ENCODE measurements at places on chromosomes 16 and 17. TPM values are rescaled to one million over a fixed set of nuclear protein-coding genes. Genes with fewer than 3 reads are reported as not detected.

The SLC16A13 gene
- 11.7 TPM for total RNA-seq

The MT1M gene
- total RNA-seq: not detected

The MFAP4 gene
- 60.9 TPM for total RNA-seq

The TOX3 gene
- 17.6 TPM for total RNA-seq

The SLC16A5 gene
- total RNA-seq: 0.80 TPM

The DRC3 gene
- 1.0 TPM for total RNA-seq

The ACSM2A gene
- total RNA-seq: not detected

The BAHCC1 gene
- 74.2 TPM for total RNA-seq

The TP53TG3D gene
- not detected for total RNA-seq

The KRT25 gene
- 0.28 TPM for total RNA-seq

The MEIOC gene
- total RNA-seq: 0.44 TPM

DNA sequence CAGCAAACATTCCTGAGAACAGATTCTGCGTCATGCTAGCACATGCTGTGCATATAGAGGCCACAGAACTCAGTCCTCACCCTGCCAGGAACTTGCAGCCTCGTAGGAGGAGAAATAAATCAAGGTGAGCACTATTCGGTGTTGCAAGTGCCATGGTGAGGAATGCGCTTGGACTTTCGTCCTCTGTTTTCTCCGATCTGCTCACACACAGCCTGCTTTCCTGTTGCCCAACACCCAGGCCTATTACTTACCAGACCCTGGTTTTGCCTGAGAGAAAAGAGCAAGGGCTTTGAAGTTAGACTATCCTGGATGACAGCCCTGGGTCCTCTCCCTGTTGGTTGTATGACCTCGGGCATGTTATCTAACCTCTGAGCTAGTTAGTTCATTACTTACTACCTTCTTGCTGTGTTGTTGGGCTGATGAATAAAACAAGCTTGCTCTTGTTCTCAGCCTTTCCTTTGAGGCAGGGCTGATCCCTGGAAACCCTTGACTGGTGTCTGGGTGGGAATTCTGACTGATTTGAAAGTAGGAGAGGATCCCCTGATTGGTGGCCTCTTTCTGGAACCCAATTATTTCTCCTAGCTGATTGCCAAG, 2.9 kb downstream of the ACSF2 start:
- DNase-seq: no peak

GRCh38 chr16:25627641-25628040, 64.1 kb upstream of the HS3ST4 start:
- DNase-seq: no peak

DNA sequence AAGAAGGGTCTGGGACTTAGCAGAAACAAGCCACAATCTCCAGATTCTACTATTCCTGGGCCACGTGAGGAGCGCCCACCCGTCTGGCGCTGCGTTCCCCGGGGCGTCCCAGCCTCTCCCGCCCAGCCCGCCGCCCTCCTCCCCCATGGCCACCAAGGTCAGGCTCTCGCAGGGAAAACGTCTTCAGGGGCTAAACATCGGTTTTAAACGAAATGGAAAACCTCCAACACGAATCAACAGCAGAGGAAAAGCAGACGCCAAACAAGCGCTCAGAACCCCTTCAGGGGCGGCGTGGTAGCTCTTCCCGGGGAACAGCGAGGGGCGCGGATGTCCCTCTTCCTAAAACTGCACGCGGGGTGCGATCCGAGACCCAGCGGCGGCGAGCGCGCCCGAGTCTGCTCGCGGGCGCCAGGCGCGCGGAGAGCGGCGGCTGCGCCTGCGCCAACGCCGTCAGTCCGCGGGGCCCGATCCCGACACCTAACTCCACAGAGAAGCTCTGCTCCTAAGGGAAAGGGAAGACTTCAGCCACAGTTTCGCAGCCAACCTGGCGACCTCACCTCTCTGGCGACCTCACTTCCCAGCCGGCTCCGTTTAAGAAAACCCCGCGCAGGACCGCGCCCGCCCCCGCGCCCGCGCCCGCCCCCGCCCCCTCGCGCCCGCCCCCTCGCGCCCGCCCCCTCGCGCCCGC, 505 bp upstream of the COG1 start:
- peak; percentile 87 for DNase-seq

DNA sequence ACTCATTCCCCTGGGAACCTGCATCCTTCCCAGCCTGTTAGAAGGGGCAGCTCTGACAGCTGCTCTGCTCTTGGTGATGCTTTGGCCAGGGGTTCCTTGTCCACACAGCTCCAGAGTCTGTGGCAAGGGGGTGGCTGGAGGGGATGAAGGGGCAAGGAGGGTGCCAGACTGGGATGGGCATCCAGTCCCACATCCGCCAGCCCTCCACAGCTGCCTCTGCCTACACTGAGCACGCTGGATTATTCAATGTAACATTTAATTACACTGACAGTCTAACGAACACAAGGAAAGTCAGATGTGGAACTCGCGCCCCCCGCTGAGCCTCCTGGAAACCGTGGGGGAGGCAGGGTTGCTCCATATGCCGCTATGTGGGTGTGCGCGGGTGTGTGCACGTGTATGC, 101.1 kb downstream of the C16orf78 start:
- peak; percentile 30 for DNase-seq

DNA sequence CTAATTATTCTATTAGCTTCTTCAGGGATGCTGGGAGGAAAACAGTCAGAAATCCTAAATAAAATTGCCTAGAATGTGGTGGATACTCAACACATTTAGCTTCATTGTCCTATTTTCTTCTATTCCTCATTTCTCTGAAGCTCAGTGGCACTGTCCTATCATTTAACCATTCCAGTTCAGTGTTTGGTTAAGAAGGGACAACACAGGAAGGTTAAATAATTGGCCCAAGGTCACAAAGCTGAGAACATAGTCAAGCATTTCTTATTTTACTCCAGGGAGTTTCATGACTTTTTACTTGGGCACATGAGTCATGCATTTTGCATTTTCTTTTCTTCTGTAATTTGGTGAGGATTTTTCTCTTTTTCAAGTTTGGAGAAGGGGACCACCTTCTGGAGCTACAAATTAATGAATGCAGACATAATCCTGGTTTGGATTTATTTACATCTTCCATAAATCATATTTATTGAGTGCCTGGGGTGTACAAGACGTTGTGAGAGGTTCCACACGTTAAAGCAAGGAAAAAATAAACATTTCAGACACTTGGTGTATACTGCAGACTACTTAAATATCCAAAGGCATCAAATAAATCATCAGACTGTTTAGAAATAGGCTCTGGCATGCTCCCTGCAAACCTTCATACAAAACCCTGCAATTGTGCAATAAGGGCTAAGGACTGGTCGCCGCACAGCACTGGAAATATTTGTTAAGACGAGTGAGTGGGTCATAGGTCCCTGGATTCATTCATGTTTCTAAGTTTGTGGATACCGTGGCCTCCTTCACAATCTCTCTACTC, 263.9 kb downstream of the MAF start:
- DNase-seq: no peak

GRCh38 chr16:68961778-68962402, 118.6 kb downstream of the TANGO6 start:
- DNase-seq: peak; percentile 44

DNA sequence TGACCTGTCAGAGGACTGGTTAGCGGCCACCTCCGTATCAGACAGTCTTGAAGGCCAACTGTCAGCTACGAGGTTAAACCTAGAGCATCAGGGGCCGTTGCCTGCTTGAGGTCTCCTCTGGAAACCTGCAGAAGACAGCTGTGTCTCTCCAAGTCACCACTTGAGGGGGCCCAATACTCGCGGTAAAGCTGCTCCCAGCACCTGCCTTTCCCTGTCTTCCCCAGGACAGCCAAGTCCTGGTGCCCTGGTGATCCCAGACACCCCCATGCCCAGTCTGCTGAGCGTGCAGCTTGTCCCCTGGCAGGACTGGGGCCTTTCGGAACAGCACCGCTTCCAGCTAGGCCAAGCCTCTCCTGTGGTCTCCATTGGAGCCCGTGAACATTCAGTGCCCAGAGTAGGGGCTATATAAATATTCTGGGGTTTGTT, 80.1 kb downstream of the DNAH17 start:
- DNase-seq: peak; percentile 82

GRCh38 chr16:16780588-16780987, 401.6 kb downstream of the NPIPA7 start:
- no peak for DNase-seq

DNA sequence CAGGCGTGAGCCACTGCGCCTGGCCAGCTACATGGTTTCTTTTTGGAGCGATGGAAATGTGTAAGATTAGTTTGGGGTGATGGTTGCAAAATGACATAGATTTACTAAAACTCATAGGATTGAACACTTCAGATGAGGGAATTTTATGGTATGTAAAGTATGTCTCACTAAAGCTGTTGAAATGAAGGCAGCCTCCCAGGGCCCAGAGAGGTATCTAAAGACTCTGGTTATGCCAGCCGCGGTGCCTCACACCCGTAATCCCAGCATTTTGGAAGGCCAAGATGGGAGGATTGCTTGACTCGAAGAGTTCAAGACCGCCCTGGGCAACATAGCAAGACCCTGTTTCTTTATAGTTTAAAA, 254.9 kb downstream of the PARN start:
- DNase-seq: no peak

DNA sequence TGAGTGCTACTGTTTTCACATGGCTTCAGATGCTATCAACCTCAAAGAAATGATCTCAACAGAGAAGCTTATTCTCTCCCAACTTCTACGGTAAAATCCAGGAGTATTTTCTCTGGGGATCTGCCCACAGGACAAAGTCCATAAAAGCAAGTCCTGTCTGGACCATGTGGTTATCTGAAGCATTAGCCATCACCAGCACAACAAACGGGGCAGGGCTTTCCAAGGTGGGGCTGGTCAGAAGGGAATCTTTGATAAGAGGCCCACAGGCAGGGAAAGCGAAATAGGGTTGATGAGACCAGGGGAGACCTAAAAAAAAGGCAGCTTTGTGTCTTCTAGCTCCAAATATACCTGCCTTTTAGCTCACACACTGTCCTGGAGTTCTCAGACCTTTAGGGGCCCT, 38.7 kb upstream of the CACNG3 start:
- DNase-seq: no peak

DNA sequence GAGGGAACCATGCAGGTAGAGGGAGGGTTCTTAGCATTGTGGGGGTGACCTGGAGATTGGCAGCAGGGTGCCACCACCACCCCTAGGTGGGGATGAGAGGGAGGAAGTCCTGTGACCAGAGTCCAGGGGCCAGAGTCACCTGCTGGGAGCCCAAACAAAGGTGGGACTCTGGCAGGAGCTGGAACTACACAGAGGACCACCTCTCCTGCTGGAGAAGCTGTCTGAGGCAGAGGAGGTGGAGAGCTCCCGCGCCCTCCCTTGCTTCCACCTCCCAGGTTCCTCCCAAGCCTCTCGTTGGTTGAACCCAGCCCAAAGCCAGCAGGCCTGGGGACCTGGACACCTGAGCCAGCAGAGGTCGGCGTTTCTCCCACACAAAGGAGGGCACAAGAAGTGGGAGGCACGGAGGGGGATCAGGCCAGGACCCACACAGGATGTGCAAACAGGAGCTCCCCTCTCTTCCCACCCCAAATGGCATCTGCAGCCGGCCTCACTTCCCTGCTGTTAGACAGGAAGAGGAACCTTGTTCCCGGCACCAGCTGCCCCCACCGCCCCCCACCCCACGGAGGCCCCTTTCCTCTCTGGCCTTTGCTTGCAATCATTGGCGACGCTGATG, 154.6 kb downstream of the SEC14L1 start:
- DNase-seq: no peak

- no peak for DNase-seq
These were observed 21.3 kb downstream of the UBN1 start for GRCh38 chr16:4868535-4868934.

Data from A673 (cell line).